Right lung (tissue), 10 donors: ENCODE measurements at places on chromosomes 16 and 17. TPM values are rescaled to one million over a fixed set of nuclear protein-coding genes. Genes with fewer than 3 reads are reported as not detected.

DPEP2 gene
- 2.2 TPM for polyA plus RNA-seq

EMP2 gene
- 61.1 TPM for polyA plus RNA-seq

PMP22 gene
- polyA plus RNA-seq = 139 TPM

CCL16 gene
- 0.84 TPM for polyA plus RNA-seq

CLDN7 gene
- 35.1 TPM for polyA plus RNA-seq

CLDN6 gene
- 124 TPM for polyA plus RNA-seq

DNAJC7 gene
- polyA plus RNA-seq = 155 TPM

GRCh38 chr16:30434852-30435251 lies 5.0 kb upstream of the DCTPP1 start:
- no peak for DNase-seq

GRCh38 chr17:4444782-4445473 lies 11.2 kb downstream of the SPNS3 start:
- no peak for DNase-seq

DNA sequence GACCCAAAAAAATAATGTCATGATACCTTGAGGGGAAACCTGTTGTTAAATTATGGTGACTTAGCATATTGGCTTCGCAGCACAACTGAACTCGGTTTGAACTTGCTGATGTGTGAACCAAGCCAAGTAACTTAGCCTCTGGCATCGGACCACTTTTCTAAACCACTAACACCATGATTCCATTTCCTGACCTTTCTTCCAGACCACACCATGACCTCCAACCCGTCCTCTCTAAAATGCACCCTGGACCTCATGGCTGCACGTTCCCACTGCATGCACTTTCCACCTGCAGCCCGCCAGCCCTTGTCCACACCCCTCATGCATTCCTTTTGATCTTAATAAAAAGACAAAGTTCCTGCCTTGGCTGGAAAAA lies 29.3 kb downstream of the DYNLRB2 start:
- DNase-seq = peak; percentile 2

DNA sequence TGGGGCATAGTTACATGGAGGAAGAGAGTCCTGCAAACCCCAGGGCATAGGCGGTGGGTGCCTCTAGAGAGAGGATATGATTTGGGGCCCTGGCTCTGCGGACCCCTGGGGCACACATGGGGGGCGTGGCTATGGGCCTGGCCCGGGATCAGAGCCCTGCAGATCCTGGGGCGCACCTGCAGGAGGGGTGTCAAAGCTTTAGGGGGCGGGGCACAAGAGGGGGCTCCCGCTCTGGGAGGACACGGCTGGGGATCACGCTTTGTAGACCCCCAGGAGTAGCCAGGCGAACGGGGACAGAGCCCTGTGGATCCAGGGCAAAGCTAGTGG lies 497 bp downstream of the BCL7C start:
- no peak for DNase-seq

- no peak for DNase-seq
These were observed 10.1 kb upstream of the MAP2K6 start for GRCh38 chr17:69404399-69404798.

DNA sequence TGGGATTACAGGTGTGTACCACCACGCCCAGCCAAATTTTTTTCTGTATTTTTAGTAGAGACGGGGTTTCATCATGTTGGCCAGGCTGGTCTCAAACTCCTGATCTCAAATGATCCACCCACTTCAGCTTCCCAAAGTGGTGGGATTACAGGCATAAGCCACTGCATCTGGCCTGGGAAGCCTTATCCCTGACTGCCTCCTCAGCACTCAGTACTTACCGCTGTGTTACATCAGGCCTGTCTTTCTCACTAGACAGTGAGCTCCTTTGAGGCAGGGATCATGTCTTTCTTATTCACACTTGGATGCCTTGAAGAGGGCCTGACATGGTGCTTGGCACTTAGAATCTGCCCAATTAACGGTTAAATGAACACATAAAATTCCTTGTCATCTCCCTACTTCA lies 56.3 kb upstream of the MTMR4 start:
- DNase-seq = no peak

DNA sequence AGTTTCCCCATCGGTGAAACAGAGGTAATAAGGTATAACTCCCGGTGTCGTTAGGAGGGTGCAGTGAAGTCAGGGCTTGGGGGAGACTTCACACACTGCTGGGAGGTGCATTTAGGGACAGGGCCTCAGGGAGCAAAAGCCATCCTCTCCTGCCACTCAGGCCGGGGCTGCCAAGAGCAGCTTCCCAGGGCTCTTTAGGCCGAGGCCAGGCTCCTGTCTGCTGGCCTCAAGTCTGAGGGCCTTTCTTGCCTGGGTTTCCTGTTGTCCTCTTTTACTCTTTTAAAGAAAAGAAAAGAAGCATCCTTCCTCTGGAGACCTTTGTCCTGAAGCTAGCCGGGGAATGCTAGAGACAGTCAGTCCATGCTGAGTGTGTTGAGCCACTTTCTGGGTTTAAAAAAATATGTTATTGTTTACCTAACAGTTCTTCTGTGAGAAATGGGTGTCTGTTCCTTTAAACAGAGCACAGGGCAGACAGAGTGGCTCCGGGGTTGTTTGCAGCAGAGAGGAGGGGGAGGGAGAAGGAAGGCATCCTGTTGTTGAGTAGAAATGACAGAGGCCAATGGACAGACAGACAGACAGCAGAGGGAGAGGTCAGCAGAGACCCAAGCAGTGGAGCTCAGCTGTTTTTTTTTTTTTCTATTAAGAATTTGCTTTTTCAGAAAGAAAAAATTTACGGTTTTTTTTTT lies 79.1 kb downstream of the C17orf67 start:
- no peak for DNase-seq

DNA sequence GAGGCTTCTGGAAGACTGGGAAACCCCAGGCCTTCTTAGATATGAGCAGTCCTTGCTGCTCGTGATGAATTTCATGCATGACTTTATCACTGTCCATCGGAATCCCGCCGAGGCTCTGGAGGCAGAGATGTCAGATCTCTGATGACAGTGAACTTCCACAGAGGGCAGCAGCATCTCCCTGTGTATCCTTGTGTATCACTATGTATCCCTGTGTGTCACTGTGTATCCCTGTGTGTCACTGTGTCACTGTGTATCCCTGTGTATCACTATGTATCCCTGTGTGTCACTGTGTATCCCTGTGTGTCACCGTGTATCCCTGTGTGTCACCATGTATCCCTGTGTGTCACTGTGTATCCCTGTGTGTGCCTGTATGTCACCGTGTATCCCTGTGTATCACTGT lies 160.2 kb upstream of the CHMP6 start:
- no peak for DNase-seq

DNA sequence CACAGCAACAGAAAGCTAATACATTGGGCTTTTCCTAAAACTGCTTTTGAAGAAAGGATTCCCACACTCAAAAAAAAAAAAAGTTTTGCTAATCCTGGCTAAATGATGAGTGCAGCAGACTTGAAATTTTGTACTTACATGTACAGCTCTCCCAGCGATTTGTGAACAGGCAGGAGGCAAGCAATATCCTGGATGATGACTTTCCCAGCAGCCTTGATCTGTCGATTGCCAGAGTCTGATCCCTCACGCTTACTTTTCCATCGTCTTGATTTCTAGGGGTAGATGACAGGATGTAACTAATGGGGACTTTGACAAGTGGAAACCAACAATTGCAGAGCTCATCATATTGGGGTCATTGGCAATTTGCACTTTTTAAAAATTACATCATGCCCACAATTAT lies 91.4 kb downstream of the WDR59 start:
- no peak for DNase-seq

GRCh38 chr17:15651583-15652110 lies 32.1 kb upstream of the FBXW10B start:
- peak; percentile 95 for DNase-seq

GRCh38 chr16:49675413-49675812 lies 180.5 kb downstream of the ZNF423 start:
- no peak for DNase-seq

DNA sequence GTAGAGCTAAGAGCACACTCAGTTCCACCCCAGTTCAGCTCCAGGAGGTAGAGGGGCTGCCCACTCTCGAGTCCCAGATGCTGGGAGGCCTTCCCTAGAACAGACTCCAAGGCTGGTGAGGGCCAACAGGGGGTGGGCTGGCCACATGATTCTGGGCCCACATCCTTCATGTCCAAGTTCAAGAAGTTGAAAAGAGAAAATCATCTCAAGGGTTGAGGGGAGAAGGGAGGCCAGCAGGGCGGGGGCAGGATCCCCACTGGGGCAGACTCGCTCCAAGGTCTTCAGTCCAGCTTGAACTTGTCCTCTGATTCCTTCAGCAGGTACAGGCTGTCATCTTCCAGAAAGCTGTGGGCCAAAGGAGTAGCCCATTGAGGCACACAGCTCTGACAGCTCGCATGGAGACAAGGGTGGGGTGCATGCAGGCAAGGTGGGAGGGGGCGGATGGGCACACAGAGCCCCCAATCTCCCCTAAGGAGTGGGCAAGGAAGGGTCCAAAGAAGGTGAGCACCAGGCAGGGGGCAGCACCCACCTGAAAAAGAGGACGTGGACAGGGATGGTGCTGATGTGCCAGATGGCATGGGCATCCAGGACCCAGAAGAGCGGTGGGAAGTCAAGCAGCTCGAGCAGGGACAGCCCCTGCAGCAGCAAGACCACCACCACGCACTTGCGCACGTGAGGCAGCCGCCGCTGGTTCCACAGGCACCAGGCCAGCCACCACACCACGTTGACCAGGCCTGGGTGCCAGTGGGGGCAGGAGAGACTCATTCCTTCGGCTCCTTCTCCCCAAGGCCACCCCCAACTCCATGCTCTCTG lies 4.5 kb downstream of the PNMT start:
- no peak for DNase-seq

GRCh38 chr16:28300327-28300726 lies 8.0 kb downstream of the SBK1 start:
- DNase-seq = no peak

DNA sequence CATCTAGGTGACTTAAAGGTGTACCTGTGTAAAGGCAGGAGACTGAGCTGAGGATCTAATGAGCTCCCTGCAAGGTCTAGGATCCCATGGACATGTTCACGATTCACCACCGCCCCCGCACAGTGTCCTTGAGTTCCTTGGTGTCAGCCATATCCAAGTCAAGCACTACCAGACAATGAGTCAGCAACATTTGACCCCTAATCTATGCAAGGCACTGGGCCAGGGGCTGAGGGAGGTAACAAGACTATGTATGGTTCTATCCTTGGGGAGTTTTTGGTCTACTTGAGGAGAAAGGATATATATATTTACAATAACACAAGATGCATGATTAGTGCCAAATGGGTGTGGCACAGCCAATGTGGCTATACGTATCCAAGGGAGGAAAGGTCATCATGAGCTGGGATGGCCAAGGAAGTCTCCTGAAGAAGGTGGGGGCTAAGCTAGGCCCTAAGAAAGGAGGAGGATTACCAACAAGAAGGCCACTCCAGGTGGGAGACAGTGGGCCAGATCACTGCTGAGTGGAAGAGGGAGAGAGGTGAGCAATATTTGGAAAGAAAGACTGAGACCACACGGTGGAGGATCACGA lies 35.0 kb downstream of the ITGB3 start:
- DNase-seq = no peak

GRCh38 chr16:89103156-89103555 lies 9.5 kb downstream of the ACSF3 start:
- DNase-seq = no peak
